ENCODE measurements at places on chromosomes 7 and 10.

GRCh38 chr7:50315739-50316671 lies 11.5 kb downstream of the IKZF1 start:
- DNase-seq: no peak

GRCh38 chr7:69683002-69683401 lies 84.7 kb downstream of the AUTS2 start:
- DNase-seq: no peak

DNA sequence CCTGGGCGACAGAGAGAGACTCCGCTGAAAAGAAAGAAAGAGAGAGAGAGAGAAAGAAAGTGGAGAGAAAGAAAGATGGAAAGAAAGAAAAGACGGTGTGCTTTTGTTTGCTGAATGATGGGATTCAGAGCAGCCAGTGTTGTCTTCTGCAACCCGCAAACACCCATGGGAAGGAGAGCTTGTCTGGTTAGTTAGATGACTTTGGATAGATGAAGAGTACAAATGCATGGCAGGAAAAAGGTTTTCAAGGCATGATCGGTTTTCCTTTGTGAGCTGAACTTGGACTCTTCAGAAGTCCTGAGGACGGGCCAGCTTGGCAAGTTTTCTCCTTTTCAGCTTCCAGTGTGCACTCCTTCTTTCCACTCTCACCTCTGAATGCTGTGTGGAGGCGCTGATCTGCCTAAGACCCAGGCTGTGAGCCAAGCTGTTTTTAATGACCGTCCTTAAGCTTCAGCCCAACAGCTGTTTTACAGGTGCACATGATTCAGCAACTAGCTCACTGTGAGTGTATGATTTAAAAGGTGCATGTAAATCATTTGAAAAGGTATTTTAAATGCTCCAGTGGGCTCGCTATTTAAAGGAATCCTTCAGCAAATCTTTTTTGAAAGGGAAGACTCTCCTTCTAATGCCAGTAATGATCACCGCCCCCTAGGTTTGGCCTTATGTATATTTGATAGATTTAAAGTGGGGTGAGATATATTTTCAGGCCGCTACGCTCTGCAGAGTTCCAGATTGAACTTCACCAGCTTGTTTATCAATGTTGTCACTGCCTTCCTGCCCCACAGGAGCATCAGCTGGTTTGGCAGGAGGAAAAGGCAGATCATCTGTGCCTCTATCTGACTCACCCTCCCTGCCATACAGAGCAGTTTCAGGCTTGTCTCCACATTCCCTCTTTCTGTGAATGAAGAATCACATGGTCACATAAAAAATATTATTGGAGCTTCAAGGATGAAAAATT lies 115.0 kb downstream of the PLXDC2 start:
- no peak for DNase-seq

- DNase-seq: no peak
Observed at GRCh38 chr7:116180302-116180701, 30.0 kb upstream of the TES start.

DNA sequence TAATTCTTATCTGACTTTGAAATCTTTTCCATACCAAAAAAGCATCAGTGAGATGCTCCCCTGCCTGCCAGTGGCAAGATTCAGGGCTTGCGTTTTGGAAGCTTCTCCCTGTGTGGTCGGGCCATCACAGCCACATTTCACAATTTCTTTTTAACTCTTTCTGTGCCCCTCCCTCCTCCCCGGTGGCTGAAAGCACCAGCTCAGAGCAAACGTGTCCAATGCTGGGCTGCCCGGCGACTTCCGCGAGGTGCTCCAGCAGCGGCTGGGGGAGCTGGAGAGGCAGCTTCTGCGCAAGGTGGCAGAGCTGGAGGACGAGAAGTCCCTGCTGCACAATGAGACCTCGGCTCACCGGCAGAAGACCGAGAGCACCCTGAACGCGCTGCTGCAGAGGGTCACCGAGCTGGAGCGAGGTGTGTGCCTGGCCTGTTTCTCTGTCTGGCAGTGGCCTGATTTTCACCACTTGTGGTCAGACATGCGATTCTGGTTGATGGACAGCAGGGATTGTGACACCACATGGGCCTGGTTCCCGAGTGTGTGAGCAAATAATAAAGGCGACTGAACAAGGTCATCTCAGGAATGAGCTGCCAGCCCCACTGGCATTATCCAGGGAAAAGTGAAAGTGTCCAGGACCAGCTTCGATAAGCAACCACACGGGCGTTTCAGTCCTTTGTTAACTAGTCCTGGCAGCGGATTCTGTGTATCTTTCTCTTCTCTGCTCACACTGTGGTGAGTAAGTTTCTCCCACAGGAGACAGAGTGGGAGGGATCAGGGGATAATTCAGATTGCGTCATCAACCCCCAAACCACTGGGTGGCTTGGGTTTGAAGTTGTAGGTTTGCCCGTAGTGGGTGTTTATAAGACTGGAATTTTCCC lies 2.6 kb downstream of the NPTX2 start:
- peak; percentile 63 for DNase-seq

GRCh38 chr10:66466622-66467021 lies 459.2 kb upstream of the LRRTM3 start:
- DNase-seq: no peak

DNA sequence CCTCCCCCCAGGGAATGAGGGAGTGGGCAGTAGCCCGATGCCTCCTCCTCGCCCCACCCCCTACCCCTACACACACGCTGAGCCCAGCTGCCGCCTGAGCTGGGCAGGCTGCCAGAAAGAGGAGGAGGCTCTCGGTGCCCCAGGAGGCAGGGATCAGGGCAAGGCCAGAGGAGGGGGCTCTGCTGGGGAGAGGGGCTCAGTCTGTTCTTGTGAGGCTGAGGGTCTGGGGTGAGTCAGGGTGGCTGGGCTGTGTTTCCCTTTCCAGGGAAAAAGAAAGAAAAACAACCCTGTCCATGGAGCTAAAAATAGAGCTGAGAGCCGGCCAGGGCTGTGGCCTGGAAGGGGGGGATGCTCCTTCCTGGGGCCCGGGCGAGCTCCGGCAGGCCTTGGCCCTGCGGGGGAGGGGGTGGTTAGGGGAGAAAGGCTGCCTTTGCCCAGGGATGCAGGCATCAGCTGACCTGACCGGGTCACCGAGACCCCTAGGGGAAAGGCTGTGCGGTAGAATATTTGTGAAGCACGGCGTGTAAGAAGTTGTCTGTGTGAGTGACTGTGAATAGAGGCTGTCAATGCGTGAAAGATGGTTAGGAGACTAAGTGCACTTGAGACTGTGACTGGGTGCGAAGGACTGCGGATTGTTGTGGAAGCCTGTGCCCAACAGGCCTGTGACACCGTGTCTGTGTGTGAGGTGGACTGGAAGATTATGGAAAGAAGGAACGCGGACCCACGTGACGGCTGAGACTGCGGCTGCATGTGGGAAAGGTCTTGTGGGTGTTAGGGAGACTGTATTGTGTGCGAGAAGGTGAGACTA lies 1.2 kb upstream of the LZTS2 start:
- DNase-seq: peak; percentile 89

DNA sequence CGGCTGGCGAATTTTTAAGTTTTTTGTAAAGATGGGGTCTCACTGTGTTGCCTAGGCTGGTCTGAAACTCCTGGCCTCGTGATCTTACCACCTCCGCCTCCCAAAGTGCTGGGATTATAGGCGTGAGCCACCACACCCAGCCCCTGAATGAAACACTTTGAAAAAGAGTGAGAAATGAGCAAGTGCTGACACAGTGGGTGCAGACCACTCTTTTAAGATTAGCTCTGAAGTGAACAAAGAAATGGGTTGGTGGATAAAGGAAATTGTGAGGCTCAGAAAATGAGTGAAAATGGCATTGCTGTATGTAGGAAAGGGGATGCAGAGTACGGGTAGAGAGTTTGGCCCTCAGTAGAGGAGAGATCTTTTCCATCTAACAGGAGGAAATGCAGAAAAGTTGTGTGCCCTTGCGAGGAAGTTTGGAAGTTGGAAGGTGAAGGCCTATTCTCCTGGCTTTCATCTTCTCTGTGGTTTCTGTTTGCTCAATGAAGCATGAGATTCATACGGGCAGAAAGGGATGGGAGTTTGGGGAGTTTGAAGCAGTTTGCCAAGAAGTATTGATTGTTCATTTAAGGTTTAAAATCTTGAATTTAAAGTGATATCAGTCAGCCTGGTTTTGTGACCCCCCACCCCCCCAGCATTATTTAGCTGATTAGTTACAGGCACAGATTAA lies 11.0 kb downstream of the MAPK8 start:
- no peak for DNase-seq

- DNase-seq: no peak
Observed at GRCh38 chr7:34838329-34838728, 180.3 kb downstream of the NPSR1 start.

DNA sequence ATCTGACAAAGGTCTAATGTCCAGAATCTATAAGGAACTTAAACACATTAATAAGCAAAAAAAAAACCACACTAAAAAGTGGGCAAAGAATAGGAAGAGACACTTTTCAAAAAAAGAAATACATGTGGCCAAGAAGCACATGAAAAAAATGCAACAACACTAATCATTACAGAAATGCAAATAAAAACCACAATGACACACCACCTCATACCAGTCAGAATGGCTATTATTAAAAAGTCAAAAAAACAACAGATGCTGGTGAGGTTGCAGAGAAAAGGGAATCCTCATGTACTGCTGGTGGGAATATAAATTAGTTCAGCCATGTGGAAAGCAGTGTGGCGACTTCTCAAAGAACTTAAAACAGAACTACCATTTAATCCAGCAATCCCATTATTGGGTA lies 119.0 kb downstream of the LMBR1 start:
- DNase-seq: no peak

GRCh38 chr10:52818019-52818418 lies 45.4 kb upstream of the MBL2 start:
- DNase-seq: no peak

DNA sequence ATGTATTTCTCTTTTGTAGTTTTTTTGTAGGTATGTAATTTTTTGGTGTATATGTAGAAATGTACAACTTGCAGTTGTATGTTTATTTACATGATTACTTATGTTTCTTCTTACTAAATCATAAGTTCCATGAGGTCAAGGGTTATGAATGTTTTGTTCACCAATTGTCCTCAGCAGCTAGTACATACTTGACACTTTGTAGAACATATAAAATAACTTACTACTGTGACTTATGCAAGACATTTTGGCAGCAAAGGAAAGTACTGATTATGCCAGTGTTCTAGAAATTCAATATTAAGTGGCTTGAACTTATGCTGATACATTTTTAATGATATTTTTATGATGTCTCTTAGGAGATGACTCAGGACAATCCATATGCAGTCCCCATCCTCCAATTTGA lies 209.6 kb downstream of the DKK1 start:
- no peak for DNase-seq

GRCh38 chr7:64637521-64638445 lies 28.1 kb upstream of the ZNF107 start:
- no peak for DNase-seq

- no peak for DNase-seq
Observed at GRCh38 chr10:113444766-113445365, 108.0 kb upstream of the HABP2 start.

- no peak for DNase-seq
Observed at GRCh38 chr7:111356941-111357340, 205.4 kb downstream of the IMMP2L start.

DNA sequence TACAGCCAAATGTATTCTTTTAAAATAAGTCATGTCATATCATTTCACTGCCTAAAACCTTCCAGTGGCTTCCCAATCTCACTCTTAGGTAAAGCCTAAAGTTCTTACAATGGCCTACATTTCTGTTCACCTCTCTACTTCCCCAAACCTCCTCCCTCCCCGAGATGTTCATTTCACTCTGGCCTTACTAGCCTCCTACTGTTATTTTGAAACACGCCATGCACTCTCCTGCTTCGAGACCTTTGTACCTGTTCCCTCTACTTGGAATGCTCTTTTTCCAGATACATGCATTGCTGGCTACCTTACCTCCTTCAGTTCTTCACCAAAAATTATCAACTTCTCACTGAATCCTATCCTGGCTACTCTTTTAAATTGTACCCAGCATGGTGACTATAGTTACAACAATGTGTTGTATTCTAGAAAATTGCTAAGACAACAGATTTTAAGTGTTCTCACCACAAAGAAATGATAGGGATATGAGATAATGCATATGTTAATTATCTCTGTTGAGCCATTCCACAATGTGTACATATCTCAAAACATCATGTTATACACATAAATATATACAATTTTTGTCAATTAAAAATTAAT lies 50.6 kb upstream of the STRIP2 start:
- no peak for DNase-seq

- DNase-seq: no peak
Observed at GRCh38 chr7:29138588-29138987, 7.7 kb downstream of the CPVL start.

DNA sequence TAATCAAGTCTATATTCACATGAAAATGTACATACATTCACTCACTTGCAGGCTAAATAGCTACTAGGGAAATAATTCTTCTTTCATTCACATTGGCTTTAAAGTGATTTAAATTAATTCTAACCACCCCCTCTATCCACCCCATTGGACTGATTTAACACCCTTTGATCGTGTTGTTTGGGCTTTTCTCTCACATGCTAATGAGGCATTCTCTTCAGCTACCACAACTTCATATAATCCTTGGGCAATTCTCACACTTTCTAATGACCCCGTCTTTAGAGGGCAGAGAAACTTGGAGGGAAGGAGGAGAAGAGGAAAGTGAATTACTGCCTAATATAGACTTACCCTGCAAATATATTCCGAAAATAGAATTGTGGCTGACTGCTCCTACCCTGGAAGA lies 24.6 kb downstream of the GRM3 start:
- DNase-seq: no peak
